ENCODE measurements at places on chromosomes 1 and 21.
A peak's percentile ranks its signal among the peaks of the same experiment; 100 is the strongest.

DNA sequence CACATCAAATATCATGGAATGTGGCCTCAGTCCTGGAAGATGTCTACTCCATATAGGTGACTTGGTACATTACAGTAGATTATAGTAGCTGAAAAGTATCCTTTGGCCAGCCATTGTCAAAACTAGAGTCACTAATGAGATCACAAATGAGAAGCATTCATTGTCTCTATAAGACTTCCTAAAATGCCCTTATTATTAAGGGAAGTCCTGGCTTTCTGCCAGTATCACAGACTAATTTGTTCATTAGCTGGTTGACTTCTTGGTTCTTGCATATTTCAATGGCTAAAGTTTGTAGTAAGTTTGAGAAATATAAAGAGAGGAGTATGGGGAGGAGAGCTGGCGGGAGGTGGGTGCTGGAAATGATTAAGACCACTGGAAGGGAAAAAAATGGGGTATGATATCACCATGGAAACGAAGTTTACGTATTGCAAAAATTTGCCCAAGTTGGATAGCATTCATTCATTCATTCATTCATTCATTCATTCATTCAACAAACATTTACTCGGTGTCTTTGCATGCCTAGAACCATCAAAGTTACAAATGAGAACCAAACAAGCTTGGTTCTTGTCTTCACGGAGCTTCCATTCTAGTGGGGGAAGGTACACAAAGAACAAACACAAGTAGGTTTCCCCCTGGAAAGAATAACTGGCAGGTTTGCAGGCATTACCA, 11.7 kb upstream of the B3GALNT2 start:
- DNase-seq, result no peak

GRCh38 chr1:59249396-59250137, 47.3 kb upstream of the FGGY start:
- DNase-seq, result no peak

DNA sequence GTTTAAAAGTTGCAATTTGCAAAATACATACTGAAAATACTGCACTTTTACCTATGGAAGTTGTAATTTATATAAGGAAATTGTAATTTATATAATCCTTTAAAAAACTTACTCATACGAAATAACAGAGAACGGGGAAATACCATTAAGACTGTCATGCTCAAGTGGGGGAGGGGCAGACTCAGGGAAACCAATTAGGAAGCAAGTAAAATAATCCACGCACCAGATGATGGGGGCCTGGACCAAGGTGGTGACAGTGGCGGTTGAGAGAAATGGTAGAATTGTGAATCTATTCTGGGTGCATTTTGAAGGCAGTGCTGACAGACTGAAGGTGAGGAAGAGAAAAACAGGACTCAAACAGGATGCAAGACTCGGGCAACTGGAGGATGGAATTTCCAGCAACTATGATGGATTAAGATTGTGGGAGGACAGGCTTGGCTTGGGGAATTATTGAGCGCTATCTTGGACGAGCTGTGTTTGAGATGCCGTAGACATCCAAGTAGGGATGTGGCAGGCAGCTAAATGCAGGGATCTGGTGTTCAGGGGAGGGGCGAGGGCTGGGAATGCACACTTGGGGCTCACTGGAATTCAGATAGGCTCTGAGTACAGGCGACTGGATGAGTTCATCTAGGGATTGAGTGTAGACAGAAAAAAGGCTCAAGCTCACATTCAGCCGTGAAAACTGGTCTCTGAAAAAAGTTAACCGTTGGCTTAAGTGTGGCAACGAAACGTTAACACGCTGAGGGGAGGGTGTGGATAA, 977 bp downstream of the LCA5L start:
- DNase-seq, result no peak

GRCh38 chr1:212606395-212607205, 2.0 kb upstream of the ATF3 start:
- peak; percentile 78 for DNase-seq

DNA sequence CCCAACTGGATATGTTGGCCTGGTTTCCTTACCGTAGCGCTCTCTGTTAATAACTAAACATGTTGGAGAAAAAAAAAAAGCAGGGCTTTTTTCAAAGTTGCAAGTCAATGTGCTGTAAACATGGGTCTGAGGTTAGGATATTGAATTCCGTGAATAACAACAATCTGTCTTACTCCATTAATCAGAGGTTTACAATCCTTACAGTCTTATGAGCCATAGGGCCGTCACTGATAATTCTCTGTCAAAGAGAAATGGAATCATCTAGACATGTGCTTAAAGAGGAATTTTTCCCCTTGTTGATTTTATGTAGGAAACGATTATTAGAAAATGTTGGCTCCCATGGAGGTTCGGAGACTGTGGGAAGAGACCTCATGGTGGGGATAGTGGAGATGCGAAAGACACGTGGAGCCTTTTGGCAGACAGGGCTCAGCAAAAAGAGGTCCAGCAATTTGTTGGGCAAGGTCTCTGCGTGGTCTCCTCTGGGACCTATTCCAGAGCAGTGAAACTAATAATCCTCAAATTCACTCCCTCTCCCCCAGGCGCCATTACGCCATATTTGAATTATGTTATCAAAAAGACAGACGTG, 83.5 kb upstream of the CLDN14 start:
- no peak for DNase-seq

- DNase-seq, result no peak
These were observed 122.7 kb upstream of the NFIA start for GRCh38 chr1:60959701-60960100.

GRCh38 chr1:165629848-165630628, 996 bp upstream of the MGST3 start:
- DNase-seq, result no peak

DNA sequence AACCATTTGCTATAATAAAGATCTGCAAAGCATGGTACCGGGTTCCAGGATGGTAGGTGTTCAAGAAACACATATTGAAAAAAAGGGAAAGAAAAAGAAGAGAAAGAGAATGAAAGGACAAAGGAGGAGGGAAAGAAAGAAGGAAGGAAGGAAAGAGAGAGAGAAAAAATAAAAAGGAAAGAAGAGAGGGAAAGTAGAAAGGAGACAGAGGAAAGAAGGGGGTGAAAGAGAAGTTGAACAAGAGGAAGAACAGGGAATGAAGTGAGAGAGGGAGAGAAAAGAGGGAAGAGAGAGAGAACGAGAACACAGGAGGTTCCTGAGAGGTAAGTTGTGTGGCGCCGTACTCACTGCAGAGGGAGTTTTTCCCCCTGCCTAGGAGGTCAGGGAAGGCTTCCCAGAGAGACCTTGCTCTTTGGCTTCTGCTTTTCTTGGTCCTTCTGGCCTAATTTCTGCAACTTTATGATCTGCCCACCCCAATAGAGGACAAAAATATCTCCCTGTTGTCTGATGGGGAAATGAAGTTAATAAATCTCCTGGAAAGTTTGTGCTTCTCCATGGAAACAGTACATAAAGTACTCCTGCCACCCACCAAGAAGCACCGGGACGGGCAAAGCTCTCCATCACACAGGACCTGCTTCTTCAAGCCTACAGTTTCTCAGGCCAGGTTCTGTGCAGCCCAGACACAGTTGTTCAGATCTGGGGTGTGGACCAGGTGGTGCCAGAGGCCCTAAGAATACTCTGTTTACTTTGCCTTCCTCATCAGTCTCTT, 124.8 kb downstream of the ROR1 start:
- DNase-seq, result no peak

GRCh38 chr1:226735576-226735975, 3.5 kb downstream of the ITPKB start:
- peak; percentile 64 for DNase-seq

- DNase-seq, result no peak
These were observed 26.2 kb downstream of the MAGI3 start for GRCh38 chr1:113416496-113416895.

GRCh38 chr1:93629101-93630059, 52.3 kb downstream of the BCAR3 start:
- no peak for DNase-seq

- no peak for DNase-seq
These were observed 692 bp downstream of the SORT1 start for GRCh38 chr1:109396871-109397580.

GRCh38 chr1:113949007-113949406, 19.9 kb downstream of the HIPK1 start:
- DNase-seq, result no peak

DNA sequence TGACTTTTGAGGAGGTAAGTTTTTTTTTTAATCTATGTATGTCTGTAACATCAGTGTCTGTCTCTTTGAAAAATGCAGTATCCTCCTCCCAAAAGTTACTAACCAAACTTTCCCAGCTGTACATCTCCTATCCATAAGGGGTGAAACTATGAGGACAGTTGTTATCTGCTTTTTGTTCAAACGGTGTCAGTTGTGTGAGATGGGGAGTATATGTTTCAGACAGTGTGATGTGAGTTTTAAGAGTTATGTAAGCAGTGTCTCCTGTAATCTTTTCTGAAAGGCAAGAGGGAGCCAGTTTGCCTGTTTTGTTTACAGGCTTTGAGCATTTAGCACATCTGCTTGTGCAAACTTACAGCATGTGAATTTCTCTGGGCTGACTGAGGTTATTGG, 34.8 kb upstream of the CACYBP start:
- no peak for DNase-seq

GRCh38 chr1:63342402-63342801, 20.0 kb downstream of the FOXD3 start:
- DNase-seq, result no peak

GRCh38 chr21:32131960-32132359, 146.9 kb downstream of the MIS18A start:
- DNase-seq, result no peak

GRCh38 chr1:53582211-53583020, 123.2 kb downstream of the DMRTB1 start:
- DNase-seq, result peak; percentile 40

GRCh38 chr1:9404117-9404914, 111.6 kb downstream of the SPSB1 start:
- no peak for DNase-seq

DNA sequence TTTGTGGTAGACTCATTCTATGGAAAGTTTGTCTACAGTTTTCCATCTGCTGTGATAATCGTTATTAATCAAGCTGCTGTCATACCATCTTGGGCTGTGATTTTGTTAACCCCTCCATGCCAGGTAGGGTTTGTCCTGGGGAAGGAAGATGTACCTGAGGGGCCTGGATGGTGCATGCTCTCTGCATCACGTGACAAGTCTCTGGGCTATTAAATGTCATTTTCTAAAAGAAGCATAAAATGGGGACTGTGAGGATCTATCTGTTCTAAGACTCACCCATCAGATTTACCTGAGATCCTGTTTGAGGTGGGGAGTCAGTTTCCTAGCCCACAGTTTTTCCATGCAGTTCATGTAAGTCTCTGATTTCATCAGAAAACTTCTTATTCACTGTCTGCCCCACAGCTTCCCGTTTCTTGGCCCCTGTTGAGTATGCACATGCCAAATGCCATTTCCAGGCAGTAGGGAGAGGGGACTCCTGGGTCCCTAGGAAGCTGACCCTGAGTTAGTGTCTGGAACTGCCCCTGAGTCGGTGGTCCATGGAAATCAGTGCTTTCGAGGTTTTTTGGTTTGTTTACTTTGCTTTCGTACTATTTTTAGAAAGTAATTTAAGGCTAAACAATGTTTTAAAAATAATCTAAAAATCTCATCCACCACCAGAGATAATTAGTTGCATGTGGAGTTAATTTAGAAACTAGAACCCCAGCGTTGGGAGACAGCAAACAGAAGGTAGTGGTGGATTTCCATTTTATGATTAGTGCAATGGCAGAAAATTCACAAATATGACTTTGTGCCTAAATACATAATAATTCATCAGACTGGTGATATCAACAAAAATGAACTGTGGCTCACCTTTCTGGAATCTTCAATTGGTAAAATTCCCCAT, 46.7 kb downstream of the ZBTB18 start:
- no peak for DNase-seq

GRCh38 chr1:100253552-100253951, 3.9 kb upstream of the DBT start:
- DNase-seq, result no peak

DNA sequence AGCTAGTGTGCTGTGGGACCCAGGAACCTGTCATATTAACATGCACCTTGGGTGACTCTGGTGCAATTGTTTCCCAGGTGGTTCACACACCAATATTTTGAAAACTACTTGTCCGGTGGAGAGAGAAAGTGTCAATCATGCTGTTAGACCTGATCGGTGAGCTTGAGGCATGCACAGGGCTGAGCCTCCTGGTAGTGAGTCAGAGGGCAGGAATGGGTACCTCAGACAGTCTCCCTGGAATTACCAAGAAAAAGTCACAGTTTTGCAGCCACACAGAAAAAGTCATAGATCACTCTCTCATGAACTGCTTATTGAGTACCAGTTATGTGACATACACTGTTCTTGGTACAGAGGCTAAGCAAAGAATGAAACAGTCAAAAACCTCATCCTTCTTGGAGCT, 140.1 kb upstream of the NFIA start:
- DNase-seq, result no peak

DNA sequence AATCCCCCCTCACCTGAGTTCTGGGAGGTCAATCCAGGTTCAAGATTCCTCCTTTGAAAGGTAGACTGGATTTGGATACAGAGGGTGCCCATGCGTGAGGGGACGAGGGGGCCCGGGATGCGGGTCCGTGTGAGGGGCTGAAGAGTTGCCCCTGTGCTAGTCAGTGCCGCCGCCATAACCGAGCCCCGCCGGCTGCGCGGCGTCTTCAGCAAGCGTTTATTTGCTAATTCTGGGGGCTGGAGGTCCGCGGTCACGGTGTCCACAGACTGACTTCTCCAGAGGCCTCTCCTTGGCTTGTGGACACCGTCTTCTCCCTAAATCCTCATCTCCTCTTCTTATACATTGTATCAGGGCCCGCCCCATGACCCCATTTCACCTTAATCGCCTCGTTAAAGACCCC, 20.9 kb upstream of the SAMD11 start:
- DNase-seq, result no peak
